ENCODE measurements at places on chromosomes 16 and 17. TPM values are rescaled to one million over a fixed set of nuclear protein-coding genes. Genes with fewer than 3 reads are reported as not detected.

The CSF3 gene
- not detected for total RNA-seq

The CACNG4 gene
- not detected for total RNA-seq

The C16orf95 gene
- total RNA-seq, result 4.6 TPM

The CDK5R1 gene
- total RNA-seq, result 0.83 TPM

The HID1 gene
- 0.29 TPM for total RNA-seq

The ADAMTS18 gene
- total RNA-seq, result not detected

The KRT38 gene
- not detected for total RNA-seq

The APOH gene
- not detected for total RNA-seq

The CCL4 gene
- total RNA-seq, result not detected

The VWA3A gene
- total RNA-seq, result not detected

The CCL1 gene
- not detected for total RNA-seq

The SMPD3 gene
- 0.33 TPM for total RNA-seq

The SLC2A4 gene
- total RNA-seq, result 0.44 TPM

The CORO6 gene
- total RNA-seq, result 12.1 TPM

The KRT28 gene
- not detected for total RNA-seq

The NAA38 gene
- total RNA-seq, result 51.9 TPM

The SLX1B gene
- 16.7 TPM for total RNA-seq

The RUNDC1 gene
- 6.8 TPM for total RNA-seq

The RAP1GAP2 gene
- total RNA-seq, result 0.83 TPM

The CWC25 gene
- total RNA-seq, result 10.9 TPM

The KRTAP1-1 gene
- not detected for total RNA-seq

The MYH1 gene
- total RNA-seq, result not detected

The C16orf86 gene
- 9.6 TPM for total RNA-seq

The CCL14 gene
- not detected for total RNA-seq

The PRAC1 gene
- not detected for total RNA-seq

The CRYBA1 gene
- 0.15 TPM for total RNA-seq

The ADGRG3 gene
- not detected for total RNA-seq

The ZNF689 gene
- total RNA-seq, result 7.1 TPM

Data from smooth muscle cell of trachea (primary cell).